ENCODE measurements at places on chromosomes 4 and X.

GRCh38 chr4:136810626-136811025, 721.7 kb downstream of the PCDH18 start:
- DNase-seq, result no peak

DNA sequence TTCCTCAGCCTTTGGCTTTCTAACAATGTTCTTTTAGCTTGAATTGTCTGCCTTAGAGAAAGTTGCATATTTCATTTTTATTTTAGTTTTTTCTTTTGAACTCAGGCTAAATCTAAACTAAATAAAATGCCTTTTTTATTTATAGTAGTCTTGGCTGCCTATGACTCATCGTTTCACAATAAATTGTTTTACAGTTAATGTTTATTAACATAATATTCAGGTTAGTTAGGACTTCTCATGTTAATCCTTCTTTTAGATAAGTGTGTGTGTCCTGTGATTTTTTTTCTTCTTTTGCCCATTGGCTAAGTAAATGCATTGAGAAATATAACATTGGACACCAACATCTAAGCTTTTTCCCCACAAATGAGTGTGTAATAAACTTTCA, 1.6 kb downstream of the RP2 start:
- no peak for DNase-seq

- no peak for DNase-seq
Observed at GRCh38 chr4:185666156-185666555, 130.8 kb upstream of the PDLIM3 start.

DNA sequence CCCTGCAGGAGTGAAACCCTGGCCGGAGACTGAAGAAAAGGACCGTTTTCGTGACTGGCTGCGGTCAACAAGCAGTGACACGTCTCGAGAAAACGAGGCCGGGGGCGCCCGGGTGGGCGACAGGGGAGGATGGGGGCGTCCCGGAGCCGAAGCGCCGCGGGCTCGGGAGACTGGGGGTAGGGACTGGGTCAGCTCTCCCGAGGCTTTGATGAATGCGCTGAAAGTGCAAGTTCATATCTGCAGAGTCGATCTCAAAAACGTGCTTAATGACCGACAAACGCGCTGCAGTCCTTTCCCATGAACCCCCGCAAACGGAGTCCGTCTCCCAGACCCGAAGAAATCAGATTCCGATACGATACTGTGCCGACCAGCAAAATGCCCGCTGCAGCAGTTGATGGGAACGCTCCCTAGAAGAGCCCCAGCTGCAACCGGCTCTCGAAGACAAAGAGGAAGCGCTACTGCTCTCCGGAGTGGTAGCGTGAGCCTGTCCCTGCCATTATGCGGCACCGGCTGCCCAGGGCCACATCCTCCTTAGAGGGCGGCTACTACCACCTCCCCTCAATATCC, 806 bp upstream of the CD99L2 start:
- peak; percentile 54 for DNase-seq

GRCh38 chrX:12309744-12310076, 171.4 kb downstream of the FRMPD4 start:
- DNase-seq, result no peak

- no peak for DNase-seq
Observed at GRCh38 chr4:174520660-174521059, 1.6 kb downstream of the HPGD start.

- no peak for DNase-seq
Observed at GRCh38 chr4:98433691-98434090, 172.5 kb downstream of the RAP1GDS1 start.

- DNase-seq, result no peak
Observed at GRCh38 chr4:185341377-185341776, 54.3 kb downstream of the LRP2BP start.

- no peak for DNase-seq
Observed at GRCh38 chrX:65695849-65696449, 28.5 kb downstream of the MSN start.

GRCh38 chr4:15893962-15894361, 44.6 kb downstream of the FGFBP1 start:
- no peak for DNase-seq

DNA sequence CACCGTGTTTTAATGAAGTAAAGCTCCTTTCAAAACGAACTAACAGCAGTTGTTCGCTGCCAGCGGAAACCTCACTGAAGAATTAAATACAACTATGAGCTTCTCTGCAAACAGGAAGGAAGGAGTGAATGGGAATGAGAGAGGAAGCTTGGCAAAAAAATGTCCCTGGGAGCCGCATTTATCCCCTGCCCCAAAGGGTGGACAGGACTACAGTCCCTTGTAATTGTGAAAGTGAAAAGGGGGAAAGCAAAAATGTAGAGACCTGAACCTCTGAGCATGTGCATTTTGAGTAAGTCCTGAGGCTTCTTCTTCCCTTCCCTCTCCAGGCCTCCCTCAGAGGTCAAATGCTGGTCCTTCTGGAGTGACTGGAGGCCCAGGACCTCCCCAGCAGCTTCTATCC, 53.8 kb upstream of the BMP2K start:
- no peak for DNase-seq

DNA sequence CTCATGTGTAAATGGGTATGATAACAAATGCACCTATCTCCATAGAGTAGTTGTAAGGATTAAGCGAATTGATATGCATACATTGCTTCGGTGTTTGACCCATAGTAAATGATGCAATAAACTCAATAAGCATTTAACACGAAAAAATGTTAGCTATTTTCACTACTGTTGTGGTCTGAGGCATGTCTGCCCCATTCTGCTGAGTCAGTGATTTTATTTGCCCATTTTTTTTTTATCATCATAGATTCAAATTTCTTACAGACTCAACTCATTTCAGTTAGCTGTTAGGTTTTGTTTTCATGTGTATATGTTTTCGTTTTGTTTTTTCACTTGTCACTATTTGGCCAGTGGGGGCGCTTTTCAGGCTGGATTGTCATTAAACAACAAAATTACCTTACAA, 27.8 kb upstream of the ARHGEF9 start:
- DNase-seq, result no peak

- DNase-seq, result no peak
Observed at GRCh38 chr4:104756837-104757236, 262.1 kb upstream of the CXXC4 start.

GRCh38 chrX:87105131-87105530, 412.5 kb upstream of the KLHL4 start:
- no peak for DNase-seq

DNA sequence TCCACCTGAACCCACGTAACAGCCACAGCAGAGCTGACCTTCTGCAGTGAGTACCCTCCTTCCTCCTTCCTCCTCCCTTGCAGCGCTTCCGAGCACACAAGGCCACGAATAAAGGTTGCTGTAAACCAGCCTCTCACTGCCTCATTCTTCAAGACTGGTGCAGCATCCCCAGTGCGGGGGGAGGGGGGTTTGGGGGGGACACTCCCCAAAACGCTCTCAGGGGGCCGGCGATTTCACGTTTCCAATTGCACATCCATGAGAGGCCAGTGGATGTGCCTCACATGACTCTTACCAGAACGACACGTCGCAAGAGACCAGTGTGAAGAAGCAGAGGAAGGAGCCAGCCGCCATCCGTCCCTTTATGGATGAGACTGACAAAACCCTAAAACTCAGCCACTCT, 5.2 kb downstream of the DHRSX start:
- DNase-seq, result peak; percentile 34

DNA sequence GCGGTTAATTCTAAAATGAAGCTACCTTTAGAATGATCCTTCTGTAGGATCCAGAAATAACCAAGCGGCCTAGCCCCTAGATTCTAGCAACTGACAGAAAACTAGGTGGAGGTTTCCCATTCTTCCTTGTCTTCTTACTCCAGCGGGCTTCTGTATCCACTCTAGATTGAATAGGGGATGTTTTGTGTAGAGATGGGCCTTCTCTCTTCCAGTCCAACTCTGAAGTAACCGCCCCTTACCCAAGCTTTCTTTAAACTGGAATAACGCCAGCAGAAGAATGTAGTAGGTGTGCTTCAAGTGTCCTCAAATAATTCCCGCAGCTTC, 386 bp upstream of the TMEM184C start:
- DNase-seq, result no peak

GRCh38 chr4:87322754-87323153, at the start of gene HSD17B13:
Gene HSD17B13 (minus strand): TSS chr4:87322882. CDS start chr4:87322841, 41 bp downstream.
- no peak for DNase-seq

DNA sequence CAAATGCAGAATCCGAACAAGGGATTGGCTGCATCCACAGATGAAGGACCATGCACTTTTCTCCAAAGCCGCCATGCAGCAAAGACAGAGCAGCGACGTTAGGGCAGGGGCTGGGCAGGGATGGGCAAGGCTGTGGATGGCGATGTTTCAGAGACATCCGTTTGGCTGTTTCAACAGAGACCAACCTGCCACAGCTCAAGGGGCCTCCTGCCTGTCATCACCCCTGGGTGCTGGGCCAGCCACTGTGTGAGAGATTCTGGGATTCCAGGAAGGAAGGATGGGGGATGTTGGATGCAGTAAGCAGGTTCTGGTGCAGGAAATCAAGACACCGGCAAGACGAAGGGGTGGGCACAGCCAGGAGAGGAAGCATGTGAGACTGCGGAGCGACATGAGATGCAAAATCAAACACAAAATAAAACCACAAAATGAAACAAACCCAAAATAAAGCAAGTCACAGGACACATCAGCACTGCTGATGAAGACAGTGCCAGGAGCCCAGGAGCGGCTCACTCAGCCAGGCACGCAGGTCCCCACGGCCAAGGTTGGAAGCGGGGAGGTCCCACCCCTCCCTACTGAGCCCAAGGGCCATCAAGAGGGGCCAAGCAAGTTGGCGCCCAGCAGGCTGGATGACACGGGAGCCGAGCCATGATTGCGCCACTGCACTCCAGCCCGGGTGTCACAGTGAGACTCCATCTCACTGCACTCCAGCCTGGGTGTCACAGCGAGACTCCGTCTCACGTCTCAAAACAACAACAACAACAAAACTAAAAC, 68.1 kb downstream of the FAM53A start:
- no peak for DNase-seq

DNA sequence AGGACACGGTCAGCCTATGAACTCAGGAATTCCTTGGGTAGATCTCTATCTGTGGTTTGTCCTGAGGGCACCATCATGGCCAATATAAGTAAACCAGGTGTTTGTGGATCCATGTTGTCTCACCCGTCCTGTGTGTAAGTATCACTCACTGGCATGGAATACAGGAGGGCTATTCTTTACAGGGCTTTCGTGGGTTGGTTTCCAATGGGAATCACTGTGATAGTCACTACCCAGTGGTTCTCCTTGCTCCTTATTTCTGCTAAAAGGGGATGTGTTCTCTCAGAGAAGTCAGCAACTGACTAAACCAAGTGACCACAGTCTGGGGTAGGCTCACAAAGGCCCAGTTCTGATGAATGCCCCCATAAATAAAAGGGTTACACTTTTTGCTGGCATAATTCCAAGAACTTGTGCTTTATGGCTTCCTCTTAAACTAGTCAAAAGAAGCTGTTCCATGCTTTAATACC, 236.7 kb upstream of the JADE1 start:
- DNase-seq, result no peak

- no peak for DNase-seq
Observed at GRCh38 chr4:102037566-102037965, 247.0 kb downstream of the BANK1 start.

DNA sequence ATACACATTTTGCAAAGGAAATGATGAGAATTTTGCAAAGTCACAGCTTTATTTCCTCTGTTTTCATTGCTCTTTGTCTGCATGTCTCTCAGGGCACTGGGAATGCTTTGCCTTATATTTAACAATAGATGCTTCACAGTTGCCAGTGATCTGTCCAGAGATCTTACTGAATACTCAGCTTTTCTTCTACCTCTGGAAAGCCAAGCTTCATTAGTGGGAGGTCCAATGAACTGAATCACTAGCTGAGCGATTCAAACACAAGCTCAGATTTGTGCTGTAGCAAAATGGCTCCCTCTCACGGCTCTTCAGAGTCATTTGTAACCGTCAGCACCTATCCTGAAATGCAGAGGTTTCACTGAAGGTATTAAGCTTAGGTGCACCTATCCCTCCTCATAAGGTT, 138.9 kb downstream of the DCLK2 start:
- no peak for DNase-seq

GRCh38 chr4:8731364-8731763, 138.8 kb downstream of the CPZ start:
- DNase-seq, result no peak

DNA sequence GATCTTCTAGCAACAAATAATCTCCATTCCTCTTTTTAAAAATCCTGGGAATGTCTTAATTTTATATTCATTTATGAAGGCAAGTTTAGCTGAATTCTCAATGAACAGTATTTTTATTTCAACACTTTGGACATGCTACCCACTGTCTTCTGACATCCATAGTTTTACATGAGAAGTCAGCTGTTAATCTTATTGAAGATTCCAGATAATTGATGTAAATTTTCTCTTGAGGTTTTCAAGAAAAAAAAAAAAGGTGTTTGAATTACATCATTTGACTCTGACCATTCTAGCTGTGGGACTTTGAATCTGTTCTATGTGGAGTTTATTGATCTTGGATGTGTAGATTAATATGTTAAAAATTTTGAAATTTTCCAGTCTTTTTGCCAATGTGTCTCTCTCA, 28.0 kb downstream of the PDHA2 start:
- no peak for DNase-seq

DNA sequence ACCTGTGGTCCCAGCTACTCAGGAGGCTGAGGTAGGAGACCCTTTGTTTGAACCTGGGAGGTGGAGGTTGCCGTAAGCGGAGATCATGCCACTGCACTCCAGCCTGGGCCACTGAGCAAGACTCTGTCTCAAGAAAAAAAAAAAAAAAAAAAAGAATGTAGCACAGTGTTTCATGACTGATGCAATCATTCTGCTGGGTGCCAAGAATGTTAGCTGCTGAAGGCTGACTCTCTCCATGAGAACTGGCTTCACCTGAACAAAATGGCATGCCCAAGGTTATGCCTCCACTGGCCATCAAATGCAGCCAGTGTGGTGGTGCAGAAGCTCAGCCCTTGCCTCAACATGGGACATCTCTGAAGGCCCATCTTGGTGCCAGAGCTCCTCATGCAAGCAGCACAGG, 412.1 kb downstream of the ADAM29 start:
- DNase-seq, result no peak

GRCh38 chr4:104868958-104869357, 277.7 kb upstream of the TET2 start:
- DNase-seq, result no peak

- peak; percentile 80 for DNase-seq
Observed at GRCh38 chr4:40057586-40058091, 989 bp downstream of the N4BP2 start.

GRCh38 chr4:175412161-175412560, 399.9 kb downstream of the GPM6A start:
- DNase-seq, result no peak

GRCh38 chr4:104128850-104129213, 365.9 kb downstream of the CXXC4 start:
- no peak for DNase-seq

GRCh38 chr4:141021397-141022110, 111.7 kb downstream of the RNF150 start:
- DNase-seq, result no peak

DNA sequence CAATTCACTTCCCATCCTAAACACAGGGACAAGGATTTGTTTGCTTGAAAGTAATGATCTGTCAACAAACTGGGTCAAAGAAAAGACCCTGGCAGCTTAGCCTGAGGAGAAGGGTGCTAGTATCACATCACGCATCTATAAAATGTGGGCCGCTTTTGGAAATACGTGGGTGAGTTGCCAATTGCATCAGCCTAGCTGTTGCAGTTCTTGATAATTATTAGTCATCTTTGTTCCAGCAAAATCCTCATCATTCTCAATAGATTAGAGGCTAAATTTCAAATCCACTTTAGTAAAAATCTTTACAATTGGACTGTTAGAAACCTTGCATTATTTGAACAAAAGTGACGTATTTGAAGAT, 33.6 kb upstream of the TAPT1 start:
- no peak for DNase-seq

Measured in ecto neural progenitor cell (in vitro differentiated cells).